ENCODE measurements at places on chromosomes 2 and 18.

GRCh38 chr2:235024191-235024860 lies 72.5 kb downstream of the SH3BP4 start:
- DNase-seq = no peak

- no peak for DNase-seq
These were observed 992.8 kb upstream of the FANCL start for GRCh38 chr2:59233920-59234319.

DNA sequence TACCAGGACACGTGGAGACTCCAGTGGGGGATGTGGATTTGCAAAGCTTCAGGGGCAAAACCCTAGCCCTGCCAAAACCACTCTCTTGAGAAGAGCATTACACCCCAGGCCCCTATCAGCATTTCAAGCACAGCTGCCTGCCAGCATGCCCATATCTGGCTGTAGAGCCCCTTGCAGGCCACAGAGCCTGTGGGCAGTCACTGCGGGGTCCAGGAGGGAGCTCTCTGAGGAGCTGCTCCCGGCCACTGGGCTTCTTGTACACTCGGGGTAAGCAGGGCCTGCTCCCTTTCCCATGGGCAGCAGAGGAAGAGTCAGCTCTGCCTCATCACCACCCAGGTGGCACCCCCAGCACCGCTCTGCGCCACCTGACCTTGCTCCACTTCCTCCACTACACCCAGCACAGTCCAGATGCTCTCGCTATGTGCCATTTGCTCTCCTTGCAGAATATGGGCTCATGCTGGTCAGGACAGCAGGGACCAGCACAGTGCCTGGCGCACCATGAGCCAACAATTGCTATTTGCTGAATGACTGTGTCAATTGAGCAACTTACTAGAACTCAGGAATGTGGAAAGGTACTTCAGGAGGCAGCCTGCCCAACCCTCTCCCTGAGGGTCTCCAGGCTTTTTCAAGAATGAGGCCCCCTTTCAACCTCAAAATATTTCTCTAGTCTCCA lies 7.4 kb downstream of the CHST10 start:
- no peak for DNase-seq

DNA sequence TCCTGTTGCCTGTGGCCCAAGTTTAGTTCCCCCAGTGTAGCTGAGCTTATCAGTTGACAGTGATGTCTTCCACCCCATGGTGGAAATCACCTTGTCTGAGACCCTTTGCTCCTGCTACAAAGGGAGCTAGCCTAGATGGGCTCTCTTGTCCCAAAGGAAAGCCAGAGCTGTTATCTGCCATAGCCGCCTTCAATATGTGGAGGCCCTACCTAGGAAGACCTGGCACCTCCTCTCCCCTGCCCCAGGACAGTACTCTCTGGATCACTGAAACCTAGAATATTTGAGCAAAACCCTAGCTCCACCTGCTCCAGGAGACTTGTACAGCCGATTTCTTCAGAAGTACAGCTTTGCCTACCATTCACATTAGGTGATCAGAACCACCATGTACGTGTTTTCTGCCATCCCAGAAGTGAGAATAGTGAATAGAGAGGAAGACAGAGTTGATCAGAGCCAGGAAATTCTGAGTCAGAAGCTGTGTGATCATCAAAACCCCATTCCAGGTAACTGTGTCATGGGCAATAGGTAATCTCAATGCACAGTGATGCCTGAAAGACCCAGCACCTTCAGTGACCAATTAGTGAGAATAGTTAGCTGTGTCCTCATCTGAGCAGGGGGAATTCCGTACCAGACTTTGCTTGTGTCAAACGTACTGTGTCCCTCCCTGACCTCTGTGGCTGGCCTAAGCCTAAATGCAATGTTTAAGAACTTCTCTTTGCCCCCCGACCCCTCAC lies 138.4 kb upstream of the ALPP start:
- DNase-seq = no peak

- no peak for DNase-seq
These were observed 151.4 kb downstream of the TNS1 start for GRCh38 chr2:217851191-217852020.

- DNase-seq = no peak
These were observed 20.7 kb upstream of the TEX51 start for GRCh38 chr2:126877861-126878565.

Measured in DMS153 (cell line).